AG08395 (cell line): ENCODE measurements at places on chromosomes 4 and X.

GRCh38 chr4:145066063-145066501, 31.9 kb downstream of the ANAPC10 start:
- no peak for DNase-seq

DNA sequence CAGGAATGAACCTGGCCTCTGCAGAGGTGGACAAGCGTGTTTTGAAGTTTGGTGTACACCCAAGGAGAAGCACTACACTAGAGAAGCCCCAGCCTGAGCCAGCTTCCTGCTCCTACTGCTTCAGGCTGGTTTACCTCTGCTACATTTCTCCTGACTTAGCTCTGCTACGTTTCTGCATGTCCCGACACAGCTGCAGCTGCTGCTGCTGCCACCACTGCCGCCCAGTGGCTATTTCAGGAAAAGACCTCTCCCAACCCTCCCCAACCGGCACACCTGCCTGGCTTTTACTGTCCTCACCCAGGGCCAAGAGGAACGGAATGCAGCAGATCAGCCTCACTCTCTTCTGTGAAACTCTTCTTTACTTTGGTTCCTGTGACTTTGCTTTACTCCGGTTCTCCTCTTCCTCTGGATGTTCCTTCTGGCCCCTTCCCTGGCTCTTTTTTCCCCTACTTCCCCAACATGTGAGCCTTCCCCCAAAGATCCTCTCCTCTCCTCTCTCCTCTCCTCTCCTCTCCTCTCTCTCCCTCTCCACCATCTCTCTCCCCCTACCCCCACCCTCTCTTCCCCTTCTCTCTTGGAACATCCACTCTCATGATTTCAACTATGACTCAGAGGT, 3.1 kb upstream of the P2RY4 start:
- DNase-seq, result peak; percentile 36

DNA sequence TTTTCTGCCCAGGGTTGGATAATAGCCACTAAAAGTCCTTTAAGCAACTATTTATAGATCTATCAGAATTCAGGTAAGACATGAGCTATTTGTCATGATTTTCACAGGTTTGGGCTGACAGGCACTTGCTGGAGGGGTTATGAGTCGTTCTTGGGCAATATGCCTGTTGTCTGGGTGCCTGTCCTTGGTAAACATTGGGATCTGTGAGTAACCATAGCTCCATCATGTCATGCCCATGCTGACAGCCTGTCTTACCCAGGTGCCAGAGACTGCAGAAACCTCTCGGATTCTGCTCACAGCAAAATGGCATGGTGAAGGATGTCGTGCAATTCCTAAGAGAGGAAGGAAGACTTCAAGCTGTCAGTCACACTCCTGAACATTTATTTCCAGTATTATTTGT, 116.0 kb upstream of the PUDP start:
- DNase-seq, result peak; percentile 45

- DNase-seq, result no peak
Measured at GRCh38 chrX:71439896-71440295, 73.7 kb downstream of the TAF1 start.

DNA sequence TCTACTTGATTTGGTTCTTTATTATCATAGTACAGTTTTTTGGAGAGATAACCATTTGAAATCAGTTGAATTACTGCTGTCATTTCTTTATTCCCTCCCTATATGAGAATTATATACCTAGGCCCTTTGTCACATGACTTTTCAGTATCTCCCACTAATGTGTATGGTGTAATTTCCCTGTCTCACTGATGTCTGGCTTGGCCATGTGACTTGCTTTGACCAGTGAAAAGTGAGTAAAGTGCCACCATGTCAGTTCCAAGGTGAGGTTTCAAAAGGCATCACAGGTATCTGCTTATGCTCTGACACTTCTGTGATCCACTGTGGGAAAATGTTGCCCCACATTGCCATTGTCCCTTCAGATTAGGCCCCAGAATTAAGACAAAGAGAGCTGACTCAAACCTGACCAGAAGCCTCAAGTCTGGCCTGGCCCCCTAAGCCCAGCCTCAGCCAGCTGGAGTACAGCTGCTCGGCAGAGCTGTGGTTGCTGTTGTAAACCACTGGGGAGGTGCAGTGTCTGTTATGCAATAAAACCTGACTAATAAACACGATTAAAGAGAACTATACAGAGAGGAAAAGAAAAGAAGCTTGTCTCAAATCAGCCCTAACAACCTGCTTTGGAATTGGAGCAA, 27.5 kb downstream of the SETD7 start:
- peak; percentile 85 for DNase-seq

- no peak for DNase-seq
Measured at GRCh38 chrX:39955625-39956024, 142.1 kb downstream of the BCOR start.

- no peak for DNase-seq
Measured at GRCh38 chr4:60216752-60217151, 983.4 kb upstream of the ADGRL3 start.

DNA sequence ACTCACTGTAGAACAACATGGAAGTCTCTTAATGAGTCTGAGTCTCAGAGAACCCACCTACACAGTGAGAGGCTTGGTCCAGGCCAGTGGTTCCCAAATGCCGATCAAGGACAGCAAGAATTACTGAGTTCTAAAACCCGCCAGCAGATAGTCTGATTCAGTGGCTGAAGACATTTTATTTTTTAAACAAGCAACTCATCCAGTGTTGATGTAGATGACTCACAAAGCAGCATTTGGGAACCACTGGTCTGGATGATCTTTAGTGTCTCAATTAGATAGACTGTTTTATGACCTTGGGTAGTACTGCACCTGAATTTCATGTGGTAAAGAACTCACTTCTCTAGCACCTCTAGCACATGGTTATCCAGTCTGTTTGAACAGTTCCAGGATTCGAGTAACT, 193.6 kb downstream of the FBXW7 start:
- DNase-seq, result peak; percentile 29
